ENCODE measurements at places on chromosomes 2 and 18.

- no peak for DNase-seq
These were observed 9.2 kb downstream of the ADRA2B start for GRCh38 chr2:96106991-96107707.

DNA sequence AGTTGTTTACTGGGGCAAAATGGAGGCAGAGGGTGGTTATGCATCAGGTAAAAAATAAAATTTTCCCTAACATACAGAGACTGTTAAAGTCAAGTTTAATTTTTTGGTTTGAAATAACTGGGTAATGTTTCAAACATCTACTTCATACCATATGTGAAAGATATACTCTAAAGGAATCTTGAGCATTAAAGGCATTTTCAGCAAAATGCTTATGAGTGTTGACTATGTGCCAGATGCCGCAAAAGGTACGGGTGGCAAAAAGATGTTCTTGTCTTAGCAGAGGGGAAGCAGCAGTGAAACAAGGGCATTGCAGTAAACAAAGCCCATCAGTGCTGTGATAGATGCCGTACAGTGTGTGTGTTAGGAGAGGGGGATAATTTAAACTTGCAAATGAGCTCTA lies 263.1 kb upstream of the ID2 start:
- no peak for DNase-seq

DNA sequence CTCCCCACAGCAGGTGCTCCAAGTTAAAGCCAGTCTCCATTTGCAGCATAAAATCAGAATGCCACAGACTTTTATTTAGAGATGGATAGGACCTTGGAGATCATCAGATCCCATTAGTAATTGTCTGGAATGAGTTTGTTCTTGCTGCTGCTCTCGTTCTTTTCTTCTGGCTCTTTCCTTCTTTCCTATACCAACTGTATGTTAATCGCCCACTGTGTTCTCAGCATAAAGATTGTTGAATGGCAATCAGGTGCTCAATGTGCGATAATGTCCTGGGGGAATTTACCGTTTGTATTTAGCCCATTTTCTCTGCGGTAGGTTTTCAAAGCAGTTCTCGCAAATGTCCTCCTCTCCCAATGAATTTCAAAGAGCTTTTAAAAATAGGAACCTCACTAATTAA lies 3.3 kb downstream of the GPR39 start:
- DNase-seq = no peak

- no peak for DNase-seq
These were observed 127.2 kb upstream of the PPP1CB start for GRCh38 chr2:28624436-28624792.

All from stimulated activated CD4-positive, alpha-beta T cell treated with anti-CD3 and anti-CD28 coated beads, TNF-alpha, amount 100 ng/mL, for 4 hours (primary cell).